ENCODE measurements at places on chromosomes 4 and X.
A peak's percentile ranks its signal among the peaks of the same experiment; 100 is the strongest.

DNA sequence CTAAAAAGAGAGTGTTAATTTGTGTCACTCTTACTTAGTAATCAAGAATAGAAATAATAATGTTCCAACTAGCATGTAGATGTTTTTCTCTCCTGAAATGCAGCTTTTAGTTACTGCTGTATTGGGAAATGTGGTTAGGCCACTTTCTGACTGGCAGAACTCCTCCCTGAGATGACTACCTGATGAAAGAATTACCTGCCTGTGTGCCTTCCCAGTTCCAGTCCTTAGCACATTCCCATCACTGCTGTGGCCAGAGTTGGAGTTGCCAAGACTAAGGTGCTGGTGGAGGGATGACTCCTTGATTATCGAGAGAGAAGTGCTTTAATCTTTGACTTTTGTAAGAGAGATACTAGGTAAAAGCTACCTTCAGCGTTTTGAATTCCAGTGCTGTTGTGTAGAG lies 9.5 kb downstream of the GAB1 start:
- DNase-seq = no peak

GRCh38 chrX:130082244-130083106 lies 27.8 kb downstream of the ELF4 start:
- DNase-seq = peak; percentile 46

DNA sequence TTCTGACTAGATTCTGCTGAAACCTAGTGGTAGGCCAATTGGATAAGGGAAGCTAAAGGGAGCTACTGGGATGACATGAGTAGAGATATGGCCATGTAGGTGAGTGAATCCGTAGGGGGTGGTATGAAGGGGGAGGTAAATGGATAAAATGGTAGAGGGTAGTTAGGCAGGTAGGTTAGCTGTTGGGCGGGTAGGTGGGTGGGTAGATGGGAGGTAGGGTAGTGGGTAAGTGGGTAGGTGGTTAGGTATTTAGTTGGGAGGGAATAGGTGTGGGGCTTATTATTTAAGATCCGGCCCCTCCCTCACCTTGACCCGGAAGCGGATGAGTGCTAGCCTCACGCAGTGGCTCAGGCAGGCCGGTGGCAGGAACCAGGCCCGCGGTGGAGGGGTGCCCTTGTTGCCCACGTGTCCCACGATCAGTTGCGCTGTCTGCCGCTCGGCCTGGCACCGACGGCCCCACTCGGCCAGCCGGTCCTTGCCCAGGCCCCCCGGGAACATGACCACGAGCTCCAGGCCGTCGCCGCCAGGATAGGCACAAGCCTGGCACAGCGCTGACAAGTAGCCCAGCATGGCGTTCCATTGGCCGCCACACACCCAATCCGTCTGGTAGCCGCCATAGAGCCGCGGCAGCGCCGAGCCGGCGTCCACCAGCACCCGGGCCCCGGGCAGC lies 725 bp downstream of the FAM120C start:
- DNase-seq = peak; percentile 34

- DNase-seq = no peak
Observed at GRCh38 chr4:102707150-102707549, 53.6 kb downstream of the MANBA start.

GRCh38 chrX:152658302-152658701 lies 20.6 kb downstream of the GABRQ start:
- DNase-seq = no peak

- peak; percentile 23 for DNase-seq
Observed at GRCh38 chr4:1309261-1310010, 19.7 kb downstream of the MAEA start.

DNA sequence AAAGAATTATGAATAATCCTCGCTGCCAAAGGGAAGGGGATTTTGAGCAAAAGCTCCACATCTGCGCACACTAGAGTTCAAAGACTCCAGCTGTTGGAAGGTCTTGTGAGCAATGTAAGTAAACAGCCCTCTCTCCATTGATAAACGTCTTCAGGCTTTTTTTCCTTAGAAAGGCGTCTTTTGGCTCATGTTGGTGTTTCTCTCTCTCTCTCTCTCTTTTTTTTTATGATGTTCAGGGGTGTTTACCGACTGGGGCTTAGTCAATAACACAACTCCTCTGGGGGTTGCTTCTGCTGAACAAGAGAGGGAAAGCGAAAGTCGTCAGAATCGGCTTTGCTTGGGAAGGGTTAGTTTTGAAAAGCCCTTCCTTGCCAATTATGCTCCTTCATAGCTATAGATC lies 53.2 kb upstream of the C1QTNF7 start:
- no peak for DNase-seq

GRCh38 chr4:21469438-21470300 lies 478.9 kb downstream of the KCNIP4 start:
- no peak for DNase-seq

DNA sequence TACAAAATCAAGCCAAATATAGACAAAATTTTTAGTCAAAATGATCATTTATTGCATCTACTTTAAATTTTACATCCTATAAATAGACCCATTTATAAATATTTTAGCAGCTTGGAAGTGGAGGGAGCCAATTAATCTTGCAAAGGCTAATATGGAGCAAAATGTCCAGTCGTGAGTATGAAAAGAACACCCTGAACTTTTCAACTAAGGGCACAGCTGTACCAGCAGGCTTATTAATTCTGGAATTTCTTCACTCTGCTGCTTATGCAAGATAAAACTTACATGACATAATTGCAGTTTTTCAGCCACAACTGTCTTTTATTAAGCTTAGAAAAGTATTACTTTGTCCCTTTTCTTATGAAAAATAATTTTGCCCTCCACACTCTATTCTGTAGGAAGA lies 22.9 kb upstream of the USP53 start:
- no peak for DNase-seq

DNA sequence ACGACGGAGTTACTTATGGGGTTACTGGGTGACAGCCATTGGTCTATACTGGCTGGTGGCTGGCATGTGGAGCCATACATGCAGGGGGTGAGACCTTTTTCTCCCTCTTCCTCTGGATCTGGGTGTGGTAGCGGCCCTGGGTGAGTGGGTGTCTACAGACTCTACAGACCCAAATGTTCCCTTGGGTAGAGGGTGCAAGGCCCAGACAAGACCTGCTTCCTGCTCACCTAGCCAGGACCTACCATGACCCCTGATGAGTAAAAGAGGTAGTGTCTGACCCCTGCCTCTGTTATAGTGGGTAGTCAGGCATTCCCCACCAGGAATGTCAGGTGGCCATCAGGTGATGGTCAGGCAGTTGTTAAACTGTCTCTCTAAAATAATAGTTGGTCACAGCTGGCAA lies 66.8 kb downstream of the SLC2A9 start:
- no peak for DNase-seq

DNA sequence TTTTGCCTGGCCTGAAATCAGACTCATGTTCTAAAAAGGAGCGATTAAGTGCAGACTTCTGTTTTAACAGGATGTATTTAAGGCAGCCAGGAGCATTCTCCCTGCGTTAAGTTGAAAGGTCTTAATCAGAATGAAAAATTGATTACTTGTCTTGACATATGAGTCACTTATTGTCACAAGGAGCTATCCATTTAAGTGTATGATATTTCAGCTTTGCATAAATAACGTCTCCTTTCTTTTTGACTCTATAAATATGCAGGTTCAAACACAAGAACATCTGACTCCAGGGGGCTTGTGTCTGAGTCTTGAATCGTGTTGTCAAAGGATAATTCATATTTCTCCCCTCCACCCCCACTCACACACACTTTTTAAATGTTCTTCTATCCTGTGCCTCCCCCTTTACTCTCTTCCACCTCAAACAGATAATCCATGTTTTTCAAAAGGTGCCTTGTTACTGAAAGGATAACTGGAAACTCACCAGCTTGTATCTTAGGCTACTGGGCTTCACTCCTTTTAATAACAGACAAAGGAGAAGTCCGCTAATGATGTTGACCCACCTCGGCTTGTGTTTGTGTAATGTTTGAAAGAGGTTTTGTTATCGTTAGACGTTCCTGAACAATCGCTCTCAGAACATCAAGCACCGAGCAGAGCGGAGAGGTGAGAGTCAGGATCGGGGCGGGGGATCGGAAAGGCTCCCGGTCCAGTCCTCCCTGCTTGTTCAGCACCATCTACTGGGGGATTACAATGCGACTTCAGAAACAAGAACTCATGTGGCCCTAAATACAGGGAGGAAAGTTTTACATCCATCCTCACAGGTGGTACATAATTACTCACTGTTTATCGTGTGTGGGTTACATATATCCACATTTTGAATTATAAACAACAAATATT lies 107.5 kb upstream of the RPL34 start:
- no peak for DNase-seq

GRCh38 chr4:169079942-169080827 lies 70.1 kb upstream of the CBR4 start:
- no peak for DNase-seq

- no peak for DNase-seq
Observed at GRCh38 chr4:18394656-18395055, 373.1 kb upstream of the LCORL start.

DNA sequence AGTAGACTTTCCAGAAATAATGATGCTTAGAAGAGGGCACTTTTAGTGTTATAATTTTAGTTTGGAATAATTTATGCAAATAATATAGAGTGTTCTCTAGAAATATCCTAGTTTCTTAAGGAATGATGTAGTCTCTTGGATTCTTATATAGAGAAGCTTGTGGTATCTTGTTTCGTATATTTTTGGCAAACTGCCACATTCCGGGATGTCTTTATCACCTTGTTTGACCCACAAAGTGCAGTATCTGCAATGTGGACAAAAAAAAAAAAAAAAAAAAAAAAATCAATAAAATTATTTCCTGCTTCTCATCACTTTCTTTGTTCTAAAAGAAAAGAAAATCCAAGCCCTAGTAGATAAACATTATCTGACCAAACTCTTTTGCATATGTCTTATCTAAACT lies 1577.7 kb upstream of the TENM3 start:
- no peak for DNase-seq

DNA sequence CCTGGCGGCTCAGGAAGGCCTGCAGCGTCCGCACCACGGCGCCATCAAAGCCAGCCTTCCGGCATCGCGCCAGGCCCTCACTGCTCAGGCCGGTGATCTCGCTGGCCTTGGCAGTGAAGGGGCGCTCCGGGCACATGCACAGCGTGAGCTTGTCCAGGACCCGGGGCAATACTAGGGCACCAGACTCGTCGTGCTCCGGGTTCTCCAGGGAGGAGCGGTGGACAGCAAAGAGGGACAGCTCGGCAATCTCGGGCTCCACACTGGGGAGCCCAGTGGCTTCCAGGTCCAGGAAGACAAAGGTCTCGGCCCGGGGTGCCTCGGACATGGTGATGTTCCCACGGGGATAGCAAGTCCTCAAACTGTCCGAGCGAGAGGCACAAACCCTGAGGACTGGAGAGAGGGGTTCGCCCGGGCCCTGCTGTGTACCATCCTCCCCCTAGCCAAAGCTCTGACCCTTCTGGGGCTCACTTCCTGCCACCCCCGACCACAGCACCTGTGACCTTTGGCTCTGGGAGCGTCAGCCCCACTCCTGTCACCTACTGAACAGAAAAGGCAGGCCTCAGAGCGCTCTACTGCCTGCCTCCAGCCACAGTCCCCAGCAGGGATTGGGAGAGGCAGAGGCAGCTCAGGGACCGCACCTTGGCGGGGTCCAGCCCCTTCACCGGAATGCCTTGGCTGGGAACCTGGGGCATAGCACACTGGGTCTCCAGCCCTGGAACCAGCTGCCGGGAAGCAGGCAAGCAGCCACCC lies 575 bp downstream of the TREX2 start:
- DNase-seq = no peak

GRCh38 chr4:8215001-8215427 lies 15.9 kb downstream of the SH3TC1 start:
- DNase-seq = no peak

DNA sequence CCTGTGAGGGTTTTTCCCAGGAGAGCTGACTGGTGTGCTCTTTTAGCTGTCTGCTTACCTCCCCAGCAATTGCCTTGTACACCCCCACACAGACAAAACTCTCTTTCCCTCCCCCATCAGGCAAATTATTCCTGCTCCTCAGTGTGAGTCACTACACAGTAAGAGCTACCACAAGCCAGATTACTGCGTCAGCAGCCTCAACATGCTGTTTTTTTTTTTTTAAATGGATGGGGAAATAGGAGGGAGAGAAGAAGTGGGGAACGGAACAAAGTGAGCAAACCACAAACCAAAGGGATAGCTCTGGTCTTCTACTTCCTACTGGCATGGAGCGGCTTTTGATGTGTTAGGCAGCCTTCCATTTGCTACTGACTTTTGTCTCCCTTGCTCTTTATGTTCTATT lies 107.5 kb upstream of the ACSL4 start:
- no peak for DNase-seq

DNA sequence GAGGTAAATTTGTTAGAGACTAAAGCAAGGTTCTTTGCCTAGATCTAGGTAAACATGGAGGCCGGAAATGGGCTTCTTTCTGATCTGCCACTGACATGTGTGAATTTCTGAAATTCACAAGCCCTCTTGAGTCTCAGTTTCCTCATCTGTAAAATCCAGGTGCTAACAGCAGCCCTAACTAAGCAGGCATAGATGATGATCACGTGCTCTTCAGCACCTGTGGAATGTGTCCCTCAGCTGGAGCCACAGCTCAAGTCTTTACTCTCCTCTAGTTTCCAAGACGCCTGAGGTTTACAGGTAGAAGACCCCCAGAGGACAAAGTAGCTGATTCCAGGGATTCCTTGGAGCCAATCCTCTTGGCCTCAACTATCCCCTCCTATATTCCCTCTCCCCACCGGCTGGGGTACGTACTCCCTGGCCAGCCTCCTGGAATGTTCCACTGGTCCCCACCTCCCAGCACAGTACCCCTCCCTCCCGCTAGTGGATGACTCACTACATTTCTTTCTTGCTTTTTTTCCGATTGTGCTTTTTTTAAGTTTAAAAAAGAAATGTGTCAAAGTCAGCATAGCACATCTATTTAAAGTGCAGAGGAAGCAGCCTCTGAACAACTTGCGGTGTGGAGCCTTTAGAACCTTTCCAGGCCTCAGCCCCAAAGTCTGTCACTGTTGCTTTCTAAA lies 98.4 kb downstream of the PHKA2 start:
- DNase-seq = no peak

DNA sequence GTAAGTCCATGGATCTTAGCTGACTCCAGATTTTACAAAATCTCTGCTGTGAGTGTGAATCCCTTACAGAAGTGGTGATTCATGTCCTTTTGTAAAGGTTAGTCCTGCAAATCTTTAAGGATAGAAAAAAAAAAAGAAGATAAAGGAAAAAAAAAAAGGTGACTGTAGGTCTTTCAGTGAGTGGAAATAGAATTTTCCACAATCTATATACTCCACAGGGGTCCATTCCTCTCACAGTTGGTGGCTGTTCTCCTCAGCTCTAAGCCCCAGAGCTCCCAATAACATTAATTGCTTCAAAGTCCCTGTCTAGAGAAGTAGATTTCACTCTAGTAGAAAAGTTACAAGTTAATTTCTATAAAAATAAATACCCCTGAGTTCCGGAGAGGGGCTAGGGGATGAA lies 189.1 kb downstream of the NDST4 start:
- DNase-seq = no peak

GRCh38 chrX:45598861-45599260 lies 398.2 kb upstream of the DIPK2B start:
- no peak for DNase-seq

- no peak for DNase-seq
Observed at GRCh38 chr4:116480546-116480945, 604.8 kb downstream of the TRAM1L1 start.
